T-helper 1 cell (primary cell): ENCODE measurements at places on chromosomes 12 and 14.

GRCh38 chr14:47044841-47045240 is 393.3 kb upstream of the RPL10L start:
- no peak for DNase-seq

GRCh38 chr14:75059642-75060041 is 4.2 kb downstream of the ACYP1 start:
- no peak for DNase-seq

- no peak for DNase-seq
These were observed 10.5 kb upstream of the RPLP0 start for GRCh38 chr12:120211243-120211903.

DNA sequence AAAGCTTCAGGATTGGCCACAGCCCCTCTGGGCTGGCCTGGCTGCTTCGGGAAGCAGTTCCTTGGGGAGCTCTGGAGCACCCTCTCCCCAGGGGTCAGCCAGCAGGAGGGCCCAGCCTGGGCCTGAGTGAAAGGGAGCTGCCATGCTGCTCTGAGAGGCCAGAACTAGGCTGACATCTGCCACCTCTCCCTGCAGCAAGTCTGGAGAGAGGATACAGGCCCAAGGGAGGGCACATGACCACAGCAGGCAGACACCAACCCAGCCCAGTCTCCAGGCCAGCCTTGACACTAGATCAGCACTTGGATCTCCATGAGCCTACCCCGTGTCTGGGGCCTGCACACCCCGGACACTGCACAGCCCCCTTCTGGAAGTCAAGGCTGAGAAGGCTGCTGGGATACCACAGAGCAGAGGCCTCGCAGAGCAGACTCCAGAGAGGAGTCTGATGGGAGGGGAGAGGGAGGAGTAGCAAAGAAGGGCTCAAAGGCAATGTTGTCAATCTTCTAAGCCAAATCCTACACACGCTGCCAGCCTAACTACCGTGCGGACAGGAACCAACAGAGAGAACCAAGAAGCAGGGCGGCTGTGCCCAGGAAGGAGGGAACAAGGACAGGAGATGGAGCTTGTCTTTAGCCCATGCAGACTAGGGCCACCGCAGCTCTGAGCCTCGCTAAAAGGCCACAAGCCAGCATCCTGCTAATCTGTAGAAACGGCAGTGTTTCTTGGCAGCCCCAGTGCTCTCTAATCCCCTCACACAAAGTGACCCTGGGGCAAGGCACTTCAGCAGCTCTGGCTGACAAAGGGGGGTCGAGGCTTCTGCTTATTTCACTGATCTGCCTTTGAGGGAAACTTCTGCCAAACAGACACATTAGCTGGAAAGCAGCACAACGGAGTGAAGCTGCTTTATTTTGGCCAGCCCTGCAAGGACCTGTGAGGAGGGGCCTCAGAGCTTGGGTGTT is 12.9 kb downstream of the COL2A1 start:
- no peak for DNase-seq

- no peak for DNase-seq
These were observed 166.3 kb downstream of the AKAP6 start for GRCh38 chr14:32495435-32495734.

DNA sequence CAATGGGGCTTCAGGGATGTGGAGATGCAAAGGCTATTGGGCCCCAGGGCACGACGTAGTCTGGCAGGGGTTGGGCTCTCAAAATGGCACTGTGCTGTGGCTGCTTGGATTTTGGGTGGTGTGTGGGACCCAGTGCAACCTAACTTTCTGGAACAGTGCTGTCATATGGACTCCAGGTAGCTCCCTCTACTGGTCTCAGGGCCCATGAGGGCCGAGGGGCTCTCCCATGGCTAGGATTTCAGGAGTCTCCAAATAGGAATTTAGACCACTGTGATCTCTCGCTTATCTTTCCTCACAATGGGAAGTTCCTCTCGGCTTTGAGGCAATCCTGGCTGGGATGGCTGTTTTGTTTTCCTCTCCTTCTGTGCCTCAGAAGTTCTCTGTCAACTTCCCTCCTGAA is 68.2 kb upstream of the MUCL1 start:
- no peak for DNase-seq

- peak; percentile 62 for DNase-seq
These were observed 11.1 kb upstream of the NINJ2 start for GRCh38 chr12:674272-674781.

DNA sequence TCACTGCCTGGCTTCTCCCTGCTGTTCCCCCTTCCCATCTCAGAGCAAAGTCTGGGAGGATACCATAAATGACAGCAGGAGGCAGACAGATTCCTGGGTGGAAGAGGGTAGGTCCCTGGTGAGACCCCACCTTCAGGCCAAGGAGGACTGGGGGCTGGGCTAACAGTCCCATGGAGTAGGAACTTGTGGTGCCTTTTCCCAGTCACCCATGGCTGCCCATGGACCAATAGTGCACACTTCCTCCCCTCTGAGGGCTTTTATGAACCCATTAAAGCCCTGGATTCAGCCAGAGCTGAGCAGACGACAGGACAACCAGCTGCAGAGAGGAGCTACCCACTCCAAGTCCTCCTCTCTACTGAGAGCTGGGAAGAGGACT is 36.6 kb upstream of the OR5AU1 start:
- DNase-seq, result no peak

DNA sequence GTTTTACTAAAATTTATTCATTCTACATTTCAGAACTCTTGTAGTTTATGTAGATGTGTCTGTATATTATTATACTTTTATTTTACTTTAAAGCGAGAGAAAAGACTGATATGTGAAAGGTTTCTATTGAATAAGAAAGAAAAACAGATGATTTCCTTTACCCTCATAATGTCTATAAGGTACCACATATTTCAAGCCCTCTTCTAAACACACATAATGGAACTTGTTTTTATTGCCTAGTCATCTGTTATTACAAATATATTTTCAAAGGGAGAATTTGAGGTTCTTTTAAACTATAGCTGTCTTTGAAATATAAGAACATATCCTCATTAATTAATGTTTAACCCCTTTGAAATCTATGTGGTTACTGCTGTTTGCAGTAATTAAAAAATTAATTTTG is 34.5 kb downstream of the NAV3 start:
- no peak for DNase-seq

- no peak for DNase-seq
These were observed 193.4 kb upstream of the NOVA1 start for GRCh38 chr14:26791117-26791806.

DNA sequence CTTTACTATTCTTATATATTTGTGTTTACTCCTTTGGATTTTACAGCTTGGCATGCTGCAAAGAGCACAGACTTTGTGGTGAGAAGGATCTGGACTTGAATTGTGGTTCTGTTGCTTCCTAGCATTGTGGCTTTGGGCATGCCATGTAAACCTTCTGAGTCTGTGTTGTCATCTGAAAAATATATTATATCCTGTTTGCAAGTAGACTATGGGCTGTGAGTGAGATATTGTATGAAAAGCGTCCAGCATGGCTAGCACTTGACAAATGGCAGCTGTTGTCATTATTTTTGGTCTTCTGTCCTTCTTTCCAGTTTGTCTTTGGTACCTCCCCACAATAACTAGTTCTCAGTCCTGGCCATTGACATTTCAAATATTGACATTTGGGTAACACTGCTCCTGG is 61.8 kb upstream of the DACT1 start:
- DNase-seq, result no peak

GRCh38 chr12:24839268-24839791 is 109.6 kb downstream of the BCAT1 start:
- DNase-seq, result peak; percentile 96

- no peak for DNase-seq
These were observed 10.1 kb downstream of the SPATS2 start for GRCh38 chr12:49377386-49377785.

- DNase-seq, result no peak
These were observed 219.3 kb upstream of the EEA1 start for GRCh38 chr12:93148412-93148811.

DNA sequence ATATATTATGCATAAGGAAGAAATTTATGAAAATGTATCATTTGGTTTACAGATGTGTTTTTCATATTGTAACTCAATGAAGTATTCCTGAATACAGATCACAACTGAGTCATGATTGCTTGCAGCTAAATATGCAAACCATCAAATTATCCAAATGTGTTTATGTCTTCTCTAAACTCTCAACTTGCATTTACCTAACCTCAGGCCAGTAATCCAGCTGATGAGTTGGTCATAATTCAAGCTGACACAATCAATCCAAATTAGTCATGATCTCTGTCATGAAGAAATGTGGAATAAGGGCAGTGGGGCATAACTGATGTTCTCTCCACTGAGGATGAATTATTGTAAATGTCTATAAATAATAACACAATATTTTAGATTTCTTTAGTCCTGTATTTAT is 104.8 kb upstream of the CNTN1 start:
- no peak for DNase-seq
